ENCODE measurements at places on chromosomes 6 and 20. TPM values are rescaled to one million over a fixed set of nuclear protein-coding genes. Genes with fewer than 3 reads are reported as not detected.

The ADGRF5 gene
- total RNA-seq: 0.75 TPM

- no peak for DNase-seq
Measured at GRCh38 chr20:36932476-36933426, 18.8 kb downstream of the SAMHD1 start.

The HLA-DMB gene
- not detected for total RNA-seq

DNA sequence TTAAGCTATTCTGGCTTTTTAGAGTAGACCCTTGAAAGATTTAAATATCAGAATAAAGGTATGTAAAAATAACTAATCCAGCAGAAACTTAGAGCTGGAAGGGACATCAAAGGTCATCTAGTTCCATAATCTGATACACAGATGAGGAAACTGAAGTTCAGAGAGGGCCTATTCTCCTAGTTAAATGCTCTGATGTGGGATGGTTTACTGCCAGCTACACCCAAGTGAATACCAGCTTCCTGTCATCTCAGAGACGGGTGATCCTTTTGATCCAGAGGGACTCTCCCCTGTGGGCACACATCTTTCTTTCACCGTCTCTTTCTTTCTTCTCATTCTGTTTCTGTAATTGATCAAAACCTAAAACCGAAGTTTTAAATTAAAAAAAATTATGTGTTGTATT is 94.1 kb downstream of the MAN1A1 start:
- no peak for DNase-seq

DNA sequence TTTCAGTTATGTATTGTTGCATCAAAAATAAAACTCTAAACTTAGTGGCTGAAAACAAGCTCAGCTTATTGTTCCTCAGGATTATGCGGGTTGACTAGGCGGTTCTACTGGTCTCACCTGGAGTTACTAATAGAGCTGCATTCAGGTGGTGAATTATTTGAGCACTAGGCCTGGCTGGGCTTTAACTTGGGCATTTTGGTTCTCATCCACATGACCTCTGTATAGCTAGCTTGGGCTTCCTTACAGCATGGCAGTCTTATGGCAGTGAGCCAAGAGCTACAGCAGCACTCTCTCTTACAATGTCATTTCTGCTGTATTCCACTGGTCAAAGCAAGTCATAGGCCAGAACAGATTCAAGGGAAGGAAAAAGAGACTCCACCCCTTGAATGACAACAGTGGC is 1.6 kb downstream of the PGBD1 start:
- no peak for DNase-seq

DNA sequence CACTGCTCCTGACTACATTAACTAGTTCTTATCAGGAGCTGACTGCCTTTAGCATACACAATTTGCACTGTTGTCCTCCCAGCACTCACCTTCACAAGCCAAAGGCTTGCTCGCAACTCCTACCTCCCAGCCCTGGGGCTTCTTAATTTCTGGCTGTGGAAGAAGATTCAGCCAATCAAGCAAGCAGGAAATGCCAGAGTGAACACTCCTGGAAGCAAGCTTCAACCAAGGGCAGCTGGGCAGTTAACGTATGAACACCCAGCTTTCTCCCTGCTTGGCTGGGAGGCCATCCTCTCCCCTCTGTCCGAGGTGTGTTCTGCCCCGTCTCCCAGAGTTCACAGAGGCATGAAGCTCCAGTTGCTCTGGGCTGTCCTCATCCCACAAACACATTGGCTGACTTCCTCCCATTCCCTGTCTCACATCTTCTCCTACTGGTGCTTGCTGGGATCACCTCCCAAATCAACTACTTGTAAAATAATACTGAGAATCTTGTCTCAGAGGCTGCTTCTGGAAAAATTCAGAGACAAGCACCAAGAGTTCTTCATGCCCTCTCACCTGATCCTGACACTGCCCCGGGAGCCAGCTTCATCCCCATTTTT is 15.3 kb upstream of the SRSF6 start:
- DNase-seq: peak; percentile 37

GRCh38 chr20:23640671-23641667 is 3.2 kb upstream of the CST3 start:
- DNase-seq: no peak

GRCh38 chr6:44529146-44529905 is 141.8 kb downstream of the CDC5L start:
- no peak for DNase-seq

The HTR1E gene
- total RNA-seq: not detected

The PTK6 gene
- total RNA-seq: 11.1 TPM

DNA sequence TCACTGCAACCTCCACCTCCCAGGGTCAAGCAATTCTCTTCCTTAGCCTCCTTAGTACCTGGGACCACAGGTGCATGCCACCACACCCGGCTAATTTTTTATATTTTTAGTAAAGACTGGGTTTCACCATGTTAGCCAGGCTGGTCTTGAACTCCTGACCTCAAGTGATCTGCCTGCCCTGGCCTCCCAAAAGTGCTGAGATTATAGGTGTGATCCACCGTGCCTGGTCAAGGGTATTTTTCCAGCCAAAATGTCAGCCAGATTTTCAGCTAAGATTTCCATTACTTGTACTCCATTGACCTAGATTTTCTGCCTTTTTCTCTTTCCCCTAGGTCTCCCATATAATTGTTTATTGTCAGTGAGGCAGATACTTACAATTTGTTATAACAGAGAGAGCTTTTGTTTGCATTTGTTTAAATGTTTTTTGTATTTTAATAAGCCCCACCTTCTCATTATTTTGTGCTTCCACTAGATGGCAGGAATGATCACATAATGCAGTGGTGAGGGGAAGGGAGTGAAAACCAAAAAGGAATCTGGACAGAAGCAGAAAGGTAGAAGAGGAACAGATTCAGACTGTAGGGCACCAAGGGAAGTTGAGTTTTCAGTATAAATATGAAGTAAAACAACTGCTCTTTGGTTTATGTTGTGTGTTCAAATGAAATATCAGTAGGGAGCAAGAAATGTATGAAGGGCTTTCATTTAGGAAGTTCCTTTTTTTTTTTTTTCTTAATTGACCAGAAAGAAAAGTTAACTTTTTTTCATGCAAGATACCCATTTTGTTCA is 29.7 kb downstream of the RPF2 start:
- DNase-seq: peak; percentile 50

- DNase-seq: no peak
Measured at GRCh38 chr6:34416877-34417371, 8.9 kb downstream of the RPS10 start.

- DNase-seq: no peak
Measured at GRCh38 chr6:170021579-170021978, 269.3 kb downstream of the DLL1 start.

- DNase-seq: no peak
Measured at GRCh38 chr6:147770221-147770620, 261.7 kb downstream of the SAMD5 start.

DNA sequence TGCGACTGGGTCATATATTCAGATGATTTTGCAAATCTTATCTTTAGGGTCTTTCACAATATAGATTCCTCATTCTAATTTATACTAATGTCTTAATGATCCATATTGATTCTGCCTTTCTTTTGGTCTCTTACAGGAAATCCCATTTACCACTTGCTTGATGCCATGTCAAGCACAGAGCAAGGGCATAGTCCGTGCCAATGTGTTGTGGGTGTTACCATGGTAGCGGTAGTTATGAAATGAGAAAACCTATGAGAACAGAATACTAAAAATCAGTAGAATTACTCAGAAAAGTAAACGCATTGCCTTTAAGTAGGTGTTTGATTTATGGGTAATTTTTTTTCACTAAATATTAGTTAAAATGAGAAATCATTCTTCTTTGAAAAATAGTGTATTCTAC is 153.9 kb upstream of the RAB32 start:
- DNase-seq: no peak

The C6orf89 gene
- total RNA-seq: 23.2 TPM

DNA sequence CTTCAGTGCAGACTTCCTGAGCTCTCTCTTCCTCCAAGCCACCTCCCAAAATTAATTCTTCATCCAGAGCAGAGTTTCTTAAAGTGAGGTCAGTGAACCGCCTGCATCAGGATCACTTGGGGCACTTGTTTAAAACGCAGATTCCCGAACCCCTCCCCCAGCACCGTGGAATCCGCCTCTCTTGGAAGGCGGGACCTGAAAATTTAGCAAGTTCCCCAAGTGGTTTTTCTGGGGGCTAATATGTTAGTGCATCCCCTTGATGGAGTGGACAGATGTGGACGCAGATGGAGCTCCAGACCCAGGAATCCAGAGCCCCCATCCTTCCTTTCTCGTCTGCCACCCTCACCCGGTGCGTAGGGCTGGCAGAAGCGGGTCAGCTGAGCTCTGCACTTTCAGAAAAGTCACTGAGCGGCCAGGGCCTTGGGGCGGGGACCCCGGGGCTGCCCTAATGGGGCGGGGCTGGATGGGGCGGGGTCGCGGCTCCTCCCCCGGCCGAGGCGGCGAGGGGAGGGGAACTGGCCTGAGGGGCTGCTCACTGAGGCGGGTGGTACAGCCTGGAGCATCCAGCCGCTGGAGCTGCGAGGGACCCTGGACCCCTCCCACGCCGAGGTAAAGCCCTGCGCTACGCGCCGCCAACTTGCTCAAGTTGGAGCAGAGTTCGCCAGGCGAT is at the start of the genes DEFB124 and REM1:
Gene DEFB124, minus strand, starts transcription at position 370 of the 670 bp plus-strand sequence. CDS start 2,114 bp downstream, outside the sequence.
Gene REM1, plus strand, starts transcription at position 531 of the 670 bp plus-strand sequence. CDS start 1,158 bp downstream, outside the sequence.
- no peak for DNase-seq

- DNase-seq: no peak
Measured at GRCh38 chr20:37352608-37352980, 6.7 kb downstream of the SRC start.

- no peak for DNase-seq
Measured at GRCh38 chr6:163525926-163526325, 111.4 kb downstream of the QKI start.

The MEP1A gene
- total RNA-seq: not detected

DNA sequence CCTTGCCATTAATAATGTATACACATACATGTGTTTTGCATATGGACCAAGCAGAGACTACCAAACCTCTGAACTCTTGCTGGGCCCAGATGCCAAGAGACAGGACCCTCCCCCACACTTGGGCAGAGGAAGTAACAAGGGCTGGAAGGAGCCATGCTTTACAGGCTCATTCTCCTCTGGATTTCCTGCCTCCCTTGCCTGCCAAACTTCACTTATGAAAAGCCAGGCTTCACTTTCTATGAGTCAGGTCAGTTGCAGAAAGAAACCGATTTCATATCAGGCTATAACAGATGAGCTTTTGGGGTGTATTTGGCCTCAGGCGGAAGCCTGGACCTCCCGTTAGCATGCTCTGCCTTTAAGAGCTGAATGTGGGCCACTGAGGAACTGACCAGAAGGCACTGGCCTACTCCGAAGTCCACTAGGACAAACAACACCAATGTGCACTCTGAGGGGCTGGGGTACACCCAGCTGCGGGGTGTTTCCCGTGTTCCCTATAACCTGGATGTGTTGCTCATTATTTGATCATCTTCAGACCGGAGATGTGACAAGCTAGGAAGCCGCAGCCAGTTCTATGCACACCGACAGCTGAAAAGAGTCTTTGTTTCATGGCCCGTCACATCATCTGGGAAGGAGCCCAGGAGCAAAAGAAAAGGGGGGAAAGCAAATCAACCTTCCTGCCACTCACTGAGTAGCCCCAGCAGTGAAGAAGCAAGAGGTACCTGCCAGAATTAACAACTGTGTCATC is 28.5 kb downstream of the HAO1 start:
- DNase-seq: peak; percentile 83

DNA sequence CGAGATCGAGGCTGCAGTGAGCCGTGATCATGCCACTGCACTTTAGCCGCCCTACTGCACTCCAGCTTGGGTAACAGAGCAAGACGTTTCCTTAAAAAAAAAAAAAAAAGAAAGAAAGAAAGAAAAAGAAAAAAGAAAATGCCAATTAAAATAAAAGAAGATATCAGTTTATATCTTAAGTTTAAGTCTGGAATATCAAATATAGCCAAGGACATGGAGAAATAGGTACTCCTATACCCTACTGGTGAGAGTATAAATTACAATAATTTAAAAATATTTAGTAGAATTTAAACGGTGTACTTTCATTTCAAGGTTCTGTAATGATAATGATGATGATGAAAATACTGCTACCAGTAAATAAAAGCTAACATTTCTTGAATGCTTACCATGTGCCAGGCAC is 3.8 kb upstream of the TRIM31 start:
- DNase-seq: no peak

GRCh38 chr6:117829594-117830319 is 77.3 kb upstream of the SLC35F1 start:
- peak; percentile 47 for DNase-seq

The CPNE1 gene
- total RNA-seq: 274 TPM

The NT5E gene
- 15.8 TPM for total RNA-seq

The WFDC5 gene
- total RNA-seq: not detected

The ADRM1 gene
- total RNA-seq: 487 TPM

- peak; percentile 62 for DNase-seq
Measured at GRCh38 chr20:17822039-17822438, 122.3 kb downstream of the BANF2 start.

- no peak for DNase-seq
Measured at GRCh38 chr6:99397287-99397686, 3.3 kb upstream of the COQ3 start.

The DBNDD2 gene
- 7.7 TPM for total RNA-seq

The SLC17A9 gene
- not detected for total RNA-seq

The RPN2 gene
- 257 TPM for total RNA-seq
